ENCODE measurements at places on chromosomes 5 and 9. TPM values are rescaled to one million over a fixed set of nuclear protein-coding genes. Genes with fewer than 3 reads are reported as not detected.

- H3K27me3 ChIP-seq, result no peaks in the 10 kb centered on the region
- no peak overlapping the region for H3K4me3 ChIP-seq
- no peak for DNase-seq
- no peaks in the 10 kb centered on the region for H3K36me3 ChIP-seq
- no peak overlapping the region for H3K27ac ChIP-seq
- peaks cover 3% of the 10 kb centered on the region for H3K4me1 ChIP-seq
These were observed 335.0 kb downstream of the ARRDC3 start for GRCh38 chr5:91048073-91048472.

The OGN gene
- not detected for polyA plus RNA-seq

- no peaks in the 10 kb centered on the region for H3K36me3 ChIP-seq
- no peaks in the 10 kb centered on the region for H3K4me1 ChIP-seq
- no peaks in the 10 kb centered on the region for H3K27me3 ChIP-seq
- no peak overlapping the region for H3K27ac ChIP-seq
- DNase-seq, result no peak
These were observed 298.7 kb upstream of the PTGER4 start for GRCh38 chr5:40381016-40381415.

GRCh38 chr5:145429170-145429569, 406.0 kb downstream of the PRELID2 start:
- H3K4me3 ChIP-seq, result no peak overlapping the region
- no peak overlapping the region for H3K27ac ChIP-seq
- H3K36me3 ChIP-seq, result no peaks in the 10 kb centered on the region
- H3K27me3 ChIP-seq, result no peaks in the 10 kb centered on the region

The FAM170A gene
- polyA plus RNA-seq, result not detected
